ENCODE measurements at places on chromosomes 3 and 15. TPM values are rescaled to one million over a fixed set of nuclear protein-coding genes. Genes with fewer than 3 reads are reported as not detected.

DNA sequence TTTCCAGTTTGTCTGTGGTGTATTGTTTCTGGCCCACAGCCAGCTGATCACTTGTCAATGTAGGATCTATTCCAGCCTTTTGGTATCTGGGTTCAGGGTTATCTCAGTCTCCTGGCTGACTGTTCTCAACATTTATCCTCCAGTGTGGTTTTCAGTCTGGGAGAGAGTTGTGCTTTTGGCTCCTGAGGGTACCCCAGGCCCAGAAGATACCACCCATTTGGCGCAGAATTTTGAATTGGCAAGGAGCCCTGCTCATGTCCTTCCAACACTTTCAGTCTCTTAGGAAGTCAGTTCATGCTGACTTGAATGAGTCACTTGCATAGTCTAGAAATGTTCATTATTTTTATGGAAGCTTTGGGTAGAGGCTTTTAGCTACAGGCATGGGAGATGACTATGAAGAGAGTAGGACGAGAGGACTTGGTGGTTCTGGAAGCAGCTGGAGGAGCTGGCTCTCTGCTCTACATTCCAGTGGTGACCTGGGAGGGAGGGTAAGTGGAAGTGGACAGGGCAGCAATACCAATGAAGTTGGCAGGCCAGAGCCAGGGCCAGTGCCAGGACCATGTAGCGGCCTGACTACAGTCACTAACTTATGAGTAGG lies 7.2 kb downstream of the POLR2H start:
- DNase-seq: peak; percentile 90

GRCh38 chr3:11455956-11456355 lies 183.8 kb downstream of the ATG7 start:
- peak; percentile 60 for DNase-seq

GRCh38 chr3:123067689-123068600 lies 1.1 kb downstream of the PDIA5 start:
- DNase-seq: peak; percentile 29

Gene SLC22A13
- 0.45 TPM for total RNA-seq

DNA sequence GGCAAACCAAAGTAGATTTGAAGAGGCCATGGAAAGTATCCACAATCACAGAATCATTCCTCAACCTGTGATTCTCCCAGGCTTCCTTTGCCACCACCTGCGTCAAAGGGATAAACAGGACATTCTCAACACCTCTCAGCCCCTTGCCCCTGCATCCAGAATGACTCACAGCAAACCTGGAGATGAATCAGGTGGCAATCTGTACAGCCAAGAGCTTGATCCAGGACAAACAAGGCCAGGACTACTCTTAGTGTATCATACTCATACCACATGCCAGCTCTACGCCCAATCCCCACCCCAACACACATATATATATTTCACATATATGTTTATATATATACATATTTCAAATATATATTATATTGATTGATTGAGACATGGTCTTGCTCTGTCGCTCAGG lies 23.6 kb upstream of the C3orf62 start:
- no peak for DNase-seq

Gene SAXO2
- total RNA-seq: 0.25 TPM

GRCh38 chr3:143445118-143445517 lies 325.5 kb downstream of the CHST2 start:
- DNase-seq: peak; percentile 12

- DNase-seq: peak; percentile 92
Observed at GRCh38 chr15:88376574-88377174, 90.5 kb downstream of the MRPL46 start.

GRCh38 chr3:62378311-62378789 lies 5.0 kb upstream of the FEZF2 start:
- no peak for DNase-seq

DNA sequence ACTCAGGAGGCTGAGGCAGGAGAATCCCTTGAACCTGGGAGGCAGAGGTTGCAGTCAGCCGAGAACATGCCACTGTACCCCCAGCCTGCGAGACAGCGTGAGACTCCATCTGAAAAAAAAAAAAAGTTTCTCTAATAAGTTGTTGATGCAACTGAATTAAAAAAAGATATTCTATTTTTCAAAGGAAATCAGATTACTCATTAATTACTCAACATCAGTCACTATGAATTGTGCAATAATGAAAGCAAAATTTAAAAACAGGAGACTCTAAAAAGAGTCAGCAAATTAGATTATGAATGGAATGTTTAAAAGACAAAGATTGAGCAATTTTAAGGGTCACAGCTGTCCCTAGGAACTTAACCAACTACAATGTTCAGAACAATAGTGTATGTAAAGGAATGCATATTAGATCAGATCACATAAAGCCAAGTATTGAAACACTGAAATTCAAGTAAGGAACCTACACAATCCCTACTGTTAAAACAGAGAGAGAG lies 60.2 kb upstream of the SLC4A7 start:
- peak; percentile 91 for DNase-seq

DNA sequence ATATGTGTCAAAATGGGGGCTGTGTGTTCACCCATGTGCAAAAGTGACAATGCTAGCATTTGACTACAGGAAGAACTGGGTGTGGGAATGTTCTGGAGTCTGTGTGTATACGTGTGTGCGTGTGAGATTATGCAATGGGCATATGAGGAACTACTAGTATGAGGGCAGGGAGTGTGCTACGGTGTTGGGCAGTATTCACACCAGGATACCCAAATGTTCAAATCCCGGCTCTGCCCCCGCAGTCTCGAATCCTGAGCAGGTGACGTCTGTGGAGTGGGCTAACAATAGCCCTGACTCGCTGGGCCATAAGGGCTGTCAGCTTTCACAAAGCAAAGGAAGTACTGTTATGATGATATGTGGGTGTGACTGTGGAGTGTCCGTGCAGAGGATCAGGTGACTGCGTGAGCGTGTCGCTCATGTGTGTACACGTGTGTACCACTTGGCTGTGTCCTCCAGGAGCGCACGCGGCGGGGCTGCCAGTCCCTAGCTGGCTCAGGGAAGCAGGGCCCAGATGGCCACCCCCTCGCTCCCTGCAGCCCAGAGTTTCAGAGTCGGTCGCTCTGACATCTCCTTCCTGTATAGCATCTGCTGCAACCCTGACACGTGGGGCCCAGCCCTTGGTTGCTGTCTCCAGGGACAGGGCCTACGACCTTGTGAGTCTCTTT lies 27.2 kb downstream of the IQSEC1 start:
- DNase-seq: no peak

Gene MINDY2
- 11.9 TPM for total RNA-seq

Gene AGTR1
- total RNA-seq: 3.2 TPM

GRCh38 chr3:53705774-53706173 lies 140.4 kb downstream of the CHDH start:
- DNase-seq: no peak

GRCh38 chr15:79539401-79539800 lies 107.3 kb downstream of the MINAR1 start:
- peak; percentile 2 for DNase-seq

- no peak for DNase-seq
Observed at GRCh38 chr3:126316031-126316461, 41.2 kb downstream of the KLF15 start.

Gene CCR9
- not detected for total RNA-seq

- DNase-seq: peak; percentile 34
Observed at GRCh38 chr3:165854696-165855095, 17.5 kb upstream of the BCHE start.

Gene SLC24A5
- not detected for total RNA-seq

Gene DLL4
- 0.09 TPM for total RNA-seq

- no peak for DNase-seq
Observed at GRCh38 chr3:65988411-65989180, 50.1 kb downstream of the MAGI1 start.

Gene SPINK8
- not detected for total RNA-seq

Gene SLC2A2
- total RNA-seq: not detected

DNA sequence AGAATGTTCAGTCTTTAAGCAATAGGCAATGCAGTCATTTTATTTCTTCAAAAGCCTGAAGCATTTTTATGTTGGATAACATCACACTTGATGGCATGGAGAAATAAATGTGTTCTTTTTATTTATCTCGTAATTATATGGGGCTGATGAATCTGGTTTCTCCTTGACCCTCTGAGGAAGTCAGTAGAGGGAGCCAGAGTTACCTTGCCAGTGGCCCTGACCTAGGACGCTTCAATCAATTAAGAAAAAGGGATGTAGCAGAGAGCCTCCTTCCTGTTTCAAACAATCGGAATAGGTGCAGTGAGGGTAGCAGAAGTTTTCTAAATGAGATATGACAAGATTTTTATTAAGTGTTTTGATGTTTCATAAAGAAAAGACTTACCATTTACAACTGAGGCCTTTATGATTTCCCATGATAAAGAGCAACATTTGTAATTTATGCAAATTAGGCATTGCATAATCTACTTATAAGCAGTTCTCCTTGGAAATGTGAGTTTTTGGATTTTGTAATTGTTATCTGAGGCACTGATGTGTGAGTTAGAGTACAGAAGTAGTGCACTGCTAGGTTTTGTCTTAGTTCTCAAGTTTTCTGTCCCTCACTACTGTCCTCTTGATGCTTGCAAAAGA lies 129.1 kb downstream of the RAP2B start:
- DNase-seq: peak; percentile 36
